ENCODE measurements at places on chromosomes 5 and 9.
A peak's percentile ranks its signal among the peaks of the same experiment; 100 is the strongest.

- no peak for DNase-seq
These were observed 83.7 kb upstream of the SLC27A6 start for GRCh38 chr5:128881502-128882018.

GRCh38 chr5:14946815-14947620, 75.4 kb upstream of the ANKH start:
- DNase-seq, result no peak

DNA sequence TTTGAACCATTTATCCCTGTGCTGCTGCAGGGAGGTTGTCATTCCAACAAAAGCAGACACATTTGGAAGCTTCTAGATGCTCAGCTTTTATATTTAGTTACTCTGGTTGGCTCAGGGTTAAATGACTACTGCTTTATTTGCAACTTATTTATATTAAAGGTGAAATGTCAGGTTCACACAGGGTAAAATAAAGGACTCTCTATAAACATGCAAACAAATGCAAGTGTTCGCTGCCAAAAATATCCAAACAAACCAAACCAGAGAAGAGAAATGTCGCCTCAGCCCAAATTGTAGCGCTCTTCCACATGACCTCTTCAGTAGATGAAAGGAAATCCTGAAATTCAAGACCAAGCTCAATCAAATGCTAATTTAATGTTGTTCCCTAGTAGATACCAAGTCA, 57.0 kb upstream of the LIFR start:
- DNase-seq, result no peak

DNA sequence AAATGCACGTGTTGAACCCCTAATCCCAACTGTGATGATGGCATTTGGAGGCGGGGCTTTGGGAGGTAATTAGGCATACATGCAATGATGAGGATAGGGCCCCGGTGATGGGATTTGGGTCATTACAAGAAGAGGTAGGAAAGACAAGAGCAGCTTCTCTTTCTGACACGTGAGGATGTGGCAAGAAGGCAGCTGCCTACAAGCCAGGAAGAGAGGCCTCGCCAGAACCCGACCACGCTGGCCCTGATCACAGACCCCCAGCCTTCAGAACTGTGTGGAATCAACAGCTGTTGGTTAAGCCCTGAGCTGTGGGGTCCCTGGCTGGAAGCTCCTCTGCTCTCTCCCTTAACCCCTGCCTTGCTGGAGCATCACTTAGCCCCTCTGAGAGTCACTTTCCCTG, 57.5 kb downstream of the COL23A1 start:
- DNase-seq, result no peak

GRCh38 chr5:7816535-7816901, 34.4 kb downstream of the CFAP90 start:
- DNase-seq, result no peak

DNA sequence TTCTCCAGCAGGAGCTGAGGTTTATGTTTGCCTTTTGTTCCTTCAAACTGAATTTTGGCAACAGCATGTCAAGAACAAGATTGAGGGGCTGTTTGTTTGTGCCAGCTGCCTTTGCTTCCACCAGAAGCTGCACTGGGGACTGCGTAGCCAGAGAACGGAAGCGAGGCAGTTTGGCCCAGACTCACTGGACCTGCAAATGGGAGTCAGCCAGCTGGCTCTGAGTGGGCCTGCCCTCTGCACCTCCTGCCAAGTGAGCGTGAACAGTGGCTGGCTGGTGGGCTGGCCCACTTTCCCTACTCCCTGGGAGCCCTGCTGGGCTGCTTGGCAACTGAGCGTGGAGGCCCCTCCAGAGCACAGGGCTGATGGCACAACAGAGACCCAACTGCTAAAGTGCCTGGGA, 111.6 kb downstream of the GALNT10 start:
- DNase-seq, result no peak

- no peak for DNase-seq
These were observed 66.6 kb downstream of the SH3TC2 start for GRCh38 chr5:148996270-148996669.

DNA sequence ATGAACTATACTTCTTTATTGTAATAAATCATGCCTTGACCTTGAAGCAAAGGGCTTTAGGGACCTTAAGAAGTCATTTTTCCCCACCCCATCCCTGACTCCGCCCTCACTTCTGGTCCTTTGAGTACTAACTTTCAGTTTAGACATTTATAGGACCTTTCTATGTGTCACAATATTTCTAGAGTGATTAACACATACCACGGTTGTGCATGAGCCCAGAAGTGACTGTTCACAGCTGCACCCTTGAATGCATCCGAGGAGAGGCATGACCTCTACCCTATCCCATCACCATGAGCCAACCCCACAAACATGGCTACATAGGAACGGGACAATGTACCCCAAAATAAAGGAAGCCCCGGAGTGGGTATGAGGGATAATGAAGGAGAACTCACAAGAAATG, 160.3 kb downstream of the HSD17B3 start:
- no peak for DNase-seq

GRCh38 chr5:116947691-116948528, 373.3 kb upstream of the SEMA6A start:
- peak; percentile 48 for DNase-seq

DNA sequence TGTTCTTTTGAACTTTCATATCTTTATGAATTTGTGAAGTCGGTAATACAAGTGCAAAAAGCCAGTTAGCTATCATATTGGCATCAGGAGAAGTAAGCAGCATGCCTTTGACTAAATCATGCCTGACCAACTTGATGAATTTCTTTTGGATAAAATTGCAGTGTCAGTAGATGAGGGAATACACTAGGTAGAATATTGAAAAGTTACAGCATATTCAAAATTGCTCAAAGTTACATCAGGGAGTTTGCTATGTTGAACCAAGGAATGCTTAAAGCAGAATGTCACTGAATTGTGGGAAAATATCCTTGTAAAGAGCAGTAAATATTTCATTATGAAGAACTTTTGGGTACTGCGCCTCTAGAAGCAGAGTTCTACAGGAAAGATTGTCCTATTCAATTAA, 87.1 kb upstream of the TLX3 start:
- DNase-seq, result no peak

- DNase-seq, result no peak
These were observed 31.3 kb downstream of the PARP8 start for GRCh38 chr5:50697739-50698138.
